Foreskin keratinocyte (primary cell): ENCODE measurements at places on chromosomes 5 and 9. TPM values are rescaled to one million over a fixed set of nuclear protein-coding genes. Genes with fewer than 3 reads are reported as not detected.

GRCh38 chr5:9318031-9318430 is 227.8 kb downstream of the SEMA5A start:
- no peak for DNase-seq

The NCS1 gene
- 44.0 and 44.7 TPM in 2 replicates for total RNA-seq

GRCh38 chr5:142107736-142108431 is 695 bp upstream of the NDFIP1 start:
- DNase-seq = no peak

DNA sequence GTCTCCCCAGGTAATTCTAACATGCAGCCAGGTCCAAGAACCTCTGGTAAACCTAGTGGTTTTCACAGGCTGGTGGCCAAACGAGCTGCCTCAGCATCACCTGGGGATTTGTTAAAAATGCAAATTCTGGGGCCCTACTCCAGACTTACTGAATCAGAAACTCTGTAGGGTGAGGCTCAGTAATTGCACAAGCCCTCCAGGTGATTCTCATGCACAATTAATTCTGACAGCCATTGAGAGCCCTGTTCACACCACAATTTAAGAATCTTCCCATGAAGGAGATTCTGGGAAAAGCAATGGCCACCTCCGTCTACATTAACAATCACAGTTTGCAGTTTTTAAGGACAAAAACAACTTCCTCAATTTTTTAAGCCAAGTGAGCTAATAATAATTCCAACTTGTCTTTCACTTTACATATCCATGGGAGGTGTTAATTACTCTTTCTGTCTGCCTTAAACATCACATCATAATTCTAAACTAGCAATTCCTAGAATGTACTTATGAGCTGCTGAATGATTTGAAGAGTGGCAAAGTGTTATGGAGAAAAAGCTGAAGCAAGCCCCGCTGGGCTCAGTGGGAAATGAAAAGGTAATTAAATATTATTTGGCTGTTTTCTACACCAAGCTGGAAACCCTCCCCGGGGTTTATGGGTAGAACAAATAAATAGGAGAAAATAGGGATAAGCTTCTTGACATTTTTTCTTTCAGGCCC is 70.0 kb downstream of the GLDC start:
- DNase-seq = no peak

DNA sequence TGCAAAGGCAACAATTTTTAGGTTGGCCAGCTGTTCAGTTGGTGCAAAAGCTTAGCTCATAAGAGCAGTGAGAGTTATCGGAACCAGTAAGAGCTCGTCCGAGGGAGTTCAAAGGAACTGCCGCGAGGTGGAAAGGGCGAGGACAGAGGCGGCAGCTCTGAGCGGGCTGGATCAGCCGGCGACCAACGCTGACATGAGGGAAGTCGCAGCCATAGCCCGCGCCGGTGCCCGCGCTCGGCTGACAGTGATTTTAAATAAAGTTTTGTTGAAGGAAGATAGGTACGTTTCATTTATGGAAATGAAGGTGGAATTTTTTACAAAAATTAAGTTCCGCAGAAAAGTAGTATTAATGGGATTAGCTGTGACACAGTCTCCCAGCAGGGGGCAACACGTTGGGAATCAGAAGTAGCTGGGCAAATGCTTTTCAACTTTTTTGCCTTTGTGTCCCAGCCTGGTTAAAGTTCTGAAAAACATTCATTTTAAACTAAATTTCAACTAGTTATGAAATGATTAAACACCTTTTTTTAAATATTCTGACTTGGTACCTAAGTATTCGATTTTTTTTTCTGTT is 43.2 kb downstream of the FBXO4 start:
- DNase-seq = no peak

- peak; percentile 71 for DNase-seq
Observed at GRCh38 chr5:100550531-100551051, 15.4 kb downstream of the FAM174A start.

DNA sequence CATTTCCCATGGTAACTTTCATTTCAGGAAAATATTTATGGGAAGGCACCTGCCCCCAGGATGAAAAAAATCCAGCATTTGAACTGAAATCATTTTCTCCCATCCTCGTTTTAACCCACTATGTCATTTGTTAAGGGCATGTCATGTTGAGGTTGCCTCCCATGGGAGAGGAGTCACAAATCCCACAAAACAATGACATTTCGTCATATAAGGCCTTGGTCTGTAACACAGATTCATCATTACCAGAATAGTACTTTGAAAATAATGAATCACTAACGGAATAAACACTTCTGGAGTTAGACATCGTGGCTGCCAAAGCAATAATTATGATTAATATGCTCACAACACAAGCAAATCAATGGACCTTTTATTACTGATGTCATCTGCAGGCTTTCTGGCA is 274.1 kb downstream of the NDUFS4 start:
- DNase-seq = no peak

The KDM3B gene
- 48.3 and 49.0 TPM in 2 replicates for total RNA-seq

The MARCOL gene
- total RNA-seq = not detected in 2 replicates

GRCh38 chr9:36970007-36970888 is 63.8 kb downstream of the PAX5 start:
- DNase-seq = peak; percentile 65

- DNase-seq = no peak
Observed at GRCh38 chr5:150394912-150395687, 17.6 kb downstream of the CD74 start.

The SPATA31D4 gene
- not detected in 2 replicates for total RNA-seq

DNA sequence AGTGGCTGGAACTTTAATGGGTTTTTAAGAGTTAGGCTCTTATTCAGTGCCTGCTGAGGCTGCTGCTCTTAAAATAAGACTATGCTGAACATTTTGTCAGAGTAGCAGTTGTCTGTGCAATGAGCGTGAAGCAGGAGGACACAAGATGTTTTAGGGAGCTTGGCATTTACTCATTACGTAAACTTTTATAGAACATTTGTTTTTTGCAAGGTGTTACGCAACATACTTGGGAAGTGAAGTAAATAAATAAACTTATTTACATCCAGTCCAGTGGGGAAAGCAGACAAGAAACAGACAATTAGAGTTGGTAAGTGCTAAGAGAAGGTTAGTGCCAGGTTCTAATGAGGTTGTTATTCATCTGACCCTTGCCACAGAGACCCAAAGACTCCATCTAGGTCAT is 226.0 kb downstream of the HINT1 start:
- DNase-seq = no peak

The GFRA3 gene
- total RNA-seq = not detected in 2 replicates

The PCSK1 gene
- not detected in 2 replicates for total RNA-seq

The FAM163B gene
- total RNA-seq = not detected in 2 replicates

The NR6A1 gene
- 0.68 and 1.0 TPM in 2 replicates for total RNA-seq

DNA sequence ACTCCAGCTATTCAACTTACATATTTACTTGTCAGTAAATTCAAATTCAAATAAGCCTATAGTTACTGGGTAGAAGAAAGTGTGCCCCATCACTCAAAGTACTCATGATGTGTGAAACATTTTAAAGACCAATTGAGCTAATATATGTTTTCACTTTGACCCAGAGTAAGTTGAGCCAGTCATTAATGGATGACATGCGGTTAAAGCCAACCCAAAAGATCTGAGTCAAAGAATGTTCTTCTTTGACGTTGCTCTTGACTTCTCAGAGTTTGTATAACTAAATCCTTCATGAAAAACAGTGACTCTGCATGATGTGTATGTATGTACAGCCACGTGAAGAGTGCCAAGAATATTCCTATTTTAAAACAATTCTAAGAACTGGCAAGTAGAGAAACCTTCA is 237.4 kb downstream of the NR2F1-AS1 start:
- no peak for DNase-seq

DNA sequence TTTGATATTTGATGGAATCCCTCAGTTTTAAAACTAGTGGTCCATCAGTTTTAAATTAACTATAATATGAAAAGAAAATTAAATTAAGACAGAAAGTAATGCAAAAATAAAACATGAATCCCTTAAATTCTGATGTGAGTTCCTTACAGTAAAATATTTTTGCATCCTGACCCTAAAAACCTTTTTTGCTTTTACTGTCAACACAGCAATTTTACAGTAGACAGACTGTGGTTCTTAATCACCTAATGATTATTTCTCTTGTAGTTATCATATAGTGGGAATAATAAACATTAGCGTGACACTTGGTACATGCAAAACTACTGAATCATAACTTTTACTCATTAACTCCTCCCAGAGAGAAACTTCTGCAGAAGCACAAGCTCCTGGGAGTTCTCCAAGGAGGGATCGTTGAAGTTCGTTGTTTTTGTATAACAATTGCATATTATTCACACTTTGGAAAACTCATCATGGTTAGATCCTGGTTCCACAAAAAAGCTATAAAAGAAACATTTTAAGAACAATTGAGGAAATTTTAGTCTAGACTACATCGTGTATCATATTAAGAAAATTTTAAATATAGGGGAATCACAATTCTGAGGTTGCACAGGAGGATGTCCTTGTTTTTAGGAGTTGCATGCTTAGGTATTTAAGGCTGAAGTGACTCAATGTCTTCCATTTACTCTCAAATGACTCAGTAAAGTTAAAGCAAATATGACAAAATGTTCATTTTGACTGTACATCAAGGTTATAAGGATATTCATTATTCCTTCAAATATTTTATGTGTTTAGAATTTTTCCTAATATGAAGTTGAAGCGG is 88.2 kb upstream of the NIPAL4 start:
- no peak for DNase-seq

DNA sequence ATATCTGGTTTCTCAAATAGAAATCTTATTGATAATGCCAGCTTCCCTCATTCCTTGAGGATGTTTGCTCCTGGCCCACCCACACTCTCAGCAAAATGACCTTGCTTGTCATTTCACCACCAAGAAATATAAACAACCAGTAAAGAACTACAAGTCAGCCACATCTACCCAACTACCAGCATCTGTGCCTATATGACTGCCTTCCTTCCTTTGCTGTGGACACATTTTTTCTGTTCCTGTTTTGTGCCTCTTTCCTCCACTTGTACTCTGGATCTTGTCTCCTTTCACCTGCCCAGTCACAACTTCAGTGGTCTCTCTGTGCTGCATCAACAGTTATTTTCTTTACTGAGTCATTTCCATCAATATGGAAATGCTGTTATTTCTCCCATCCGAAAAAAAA is 20.3 kb downstream of the KIF2A start:
- DNase-seq = no peak

- DNase-seq = peak; percentile 99
Observed at GRCh38 chr9:115672477-115673316, 480.9 kb upstream of the PAPPA start.

- no peak for DNase-seq
Observed at GRCh38 chr5:37850226-37850865, 10.5 kb upstream of the GDNF start.

GRCh38 chr5:174457141-174457678 is 267.2 kb upstream of the MSX2 start:
- no peak for DNase-seq

The PTPN3 gene
- 14.4 and 19.5 TPM in 2 replicates for total RNA-seq

GRCh38 chr5:174514325-174514724 is 210.1 kb upstream of the MSX2 start:
- DNase-seq = no peak

GRCh38 chr5:177491429-177491945 is 5.9 kb downstream of the PDLIM7 start:
- DNase-seq = no peak
